Left ventricle myocardium inferior (tissue), 1 donor: ENCODE measurements at places on chromosomes 13 and 19.
A peak's percentile ranks its signal among the peaks of the same experiment; 100 is the strongest.

DNA sequence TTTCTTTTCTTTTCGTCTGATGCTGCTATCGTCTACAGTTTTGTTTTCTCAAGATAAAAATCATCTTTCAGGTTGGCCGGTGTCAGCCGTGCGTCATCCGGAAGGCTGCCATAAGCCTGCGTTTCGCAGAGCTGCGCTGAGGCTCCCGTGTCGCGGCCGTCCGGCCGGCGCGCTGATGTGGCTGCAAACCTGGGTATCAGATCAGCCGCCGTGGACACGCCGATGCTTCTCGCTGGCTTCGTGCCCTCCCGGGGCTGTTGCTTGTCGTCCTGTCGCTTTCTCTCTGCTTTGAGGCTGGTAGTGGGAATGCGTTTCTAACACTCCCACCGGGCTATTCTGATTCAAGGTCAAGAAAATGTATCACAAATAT is 45.9 kb upstream of the TFDP1 start:
- H3K4me3 ChIP-seq, result no peak overlapping the region
- H3K36me3 ChIP-seq, result peaks cover 31% of the 10 kb centered on the region
- H3K4me1 ChIP-seq, result peaks cover 3% of the 10 kb centered on the region
- no peaks in the 10 kb centered on the region for H3K27me3 ChIP-seq
- no peak overlapping the region for H3K27ac ChIP-seq

DNA sequence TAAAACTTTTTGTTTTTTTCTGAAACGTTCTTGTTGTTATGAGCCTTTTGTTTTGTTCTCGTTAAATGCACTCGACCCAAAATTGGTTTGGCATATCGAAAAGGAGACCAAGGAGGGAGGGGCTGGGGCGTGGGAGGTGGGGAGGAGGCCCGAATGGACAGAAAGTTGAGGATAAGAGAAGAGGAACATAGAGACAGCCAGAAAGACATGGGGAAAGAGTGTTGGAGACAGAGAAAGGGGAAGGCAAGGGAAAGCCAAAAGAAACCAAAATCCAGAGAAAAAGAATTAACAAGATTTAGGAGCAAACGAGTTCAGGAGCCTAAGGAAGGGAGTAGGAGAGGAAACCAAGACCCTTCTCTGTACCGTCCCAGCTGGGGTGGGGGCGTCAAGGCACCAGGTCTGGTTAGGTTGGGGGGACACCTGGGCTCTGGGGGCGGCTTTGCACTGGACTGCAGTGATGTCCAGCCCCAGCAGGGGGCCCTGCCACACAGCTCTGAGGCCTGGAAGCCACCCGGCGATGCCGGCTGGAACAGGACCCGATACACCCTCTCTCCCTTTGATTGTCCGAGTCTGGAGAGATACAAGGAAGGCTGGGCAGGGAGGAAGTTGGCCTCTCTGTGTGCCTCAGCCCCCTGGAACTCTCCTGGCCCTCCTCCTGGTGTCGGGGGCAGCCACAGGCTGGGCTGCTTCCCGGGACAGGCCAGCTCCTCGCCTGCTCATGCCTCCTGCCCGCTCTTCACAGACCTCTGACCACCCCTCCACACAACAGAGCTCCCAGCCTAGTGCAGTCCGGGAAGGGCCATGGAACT is 11.6 kb upstream of the ASF1B start:
- H3K4me3 ChIP-seq, result peak overlapping the region; percentile 29
- H3K27ac ChIP-seq, result peak overlapping the region; percentile 88
- DNase-seq, result peak; percentile 72
- peaks cover 13% of the 10 kb centered on the region for H3K36me3 ChIP-seq

- H3K27ac ChIP-seq, result no peak within 1 kb of the TSS
- H3K36me3 ChIP-seq, result no peaks in the 10 kb centered on the region
- H3K4me3 ChIP-seq, result peak within 1 kb of the TSS; percentile 42
- peaks cover 78% of the 10 kb centered on the region for H3K27me3 ChIP-seq
These were observed at the start of gene TINCR for GRCh38 chr19:5567360-5567969. Gene TINCR, minus strand, starts transcription at chr19:5567953.

GRCh38 chr13:102190930-102191329 is 210.9 kb downstream of the FGF14 start:
- H3K27ac ChIP-seq, result no peak overlapping the region
- no peaks in the 10 kb centered on the region for H3K36me3 ChIP-seq
- no peaks in the 10 kb centered on the region for H3K4me1 ChIP-seq
- DNase-seq, result no peak
- no peak overlapping the region for H3K4me3 ChIP-seq
- H3K27me3 ChIP-seq, result no peaks in the 10 kb centered on the region

GRCh38 chr13:95552539-95553441 is at the start of gene CLDN10:
Gene CLDN10, plus strand, starts transcription at chr13:95552720. Its CDS starts 34 bp downstream, at chr13:95552754.
- H3K4me1 ChIP-seq, result peaks cover 13% of the 10 kb centered on the region
- peaks cover 94% of the 10 kb centered on the region for H3K27me3 ChIP-seq
- peak within 1 kb of the TSS; percentile 55 for H3K4me3 ChIP-seq
- H3K27ac ChIP-seq, result no peak within 1 kb of the TSS
- DNase-seq, result no peak

DNA sequence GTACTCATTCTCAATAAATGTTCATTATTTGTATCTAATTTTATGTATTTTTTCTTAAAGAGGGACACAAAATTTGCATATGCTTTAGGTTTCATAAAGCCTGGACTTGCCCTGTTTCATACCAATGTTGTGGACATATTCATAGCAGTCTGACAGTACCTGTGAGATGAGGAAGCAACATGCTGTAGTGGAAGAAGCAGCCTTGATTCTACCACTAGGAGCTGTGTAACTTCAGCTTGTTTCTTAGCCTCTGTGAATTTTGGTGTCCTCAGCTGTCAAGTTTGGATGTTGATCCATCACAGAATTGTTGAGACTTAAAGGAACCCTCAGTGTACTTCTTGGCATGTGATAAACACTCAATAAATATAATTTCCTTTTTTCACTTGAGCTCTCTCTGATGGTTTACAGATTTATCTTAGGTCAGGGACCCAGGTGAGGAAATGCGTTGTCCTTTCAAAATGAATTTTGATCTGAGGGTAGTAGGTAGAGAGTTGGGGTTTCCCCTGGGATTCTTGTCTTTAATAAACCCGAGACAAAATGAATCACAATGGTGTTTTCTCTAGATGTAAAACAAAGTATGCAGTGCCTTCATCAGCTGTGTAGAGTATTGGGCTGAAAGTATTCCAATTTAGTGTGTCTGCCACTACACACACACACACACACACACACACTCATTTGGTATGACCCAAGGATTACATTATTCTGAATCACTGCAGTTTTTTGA is 152.1 kb downstream of the KCNRG start:
- H3K4me1 ChIP-seq, result no peaks in the 10 kb centered on the region
- no peaks in the 10 kb centered on the region for H3K36me3 ChIP-seq
- no peaks in the 10 kb centered on the region for H3K27me3 ChIP-seq
- DNase-seq, result no peak
- H3K4me3 ChIP-seq, result no peak overlapping the region
- no peak overlapping the region for H3K27ac ChIP-seq

DNA sequence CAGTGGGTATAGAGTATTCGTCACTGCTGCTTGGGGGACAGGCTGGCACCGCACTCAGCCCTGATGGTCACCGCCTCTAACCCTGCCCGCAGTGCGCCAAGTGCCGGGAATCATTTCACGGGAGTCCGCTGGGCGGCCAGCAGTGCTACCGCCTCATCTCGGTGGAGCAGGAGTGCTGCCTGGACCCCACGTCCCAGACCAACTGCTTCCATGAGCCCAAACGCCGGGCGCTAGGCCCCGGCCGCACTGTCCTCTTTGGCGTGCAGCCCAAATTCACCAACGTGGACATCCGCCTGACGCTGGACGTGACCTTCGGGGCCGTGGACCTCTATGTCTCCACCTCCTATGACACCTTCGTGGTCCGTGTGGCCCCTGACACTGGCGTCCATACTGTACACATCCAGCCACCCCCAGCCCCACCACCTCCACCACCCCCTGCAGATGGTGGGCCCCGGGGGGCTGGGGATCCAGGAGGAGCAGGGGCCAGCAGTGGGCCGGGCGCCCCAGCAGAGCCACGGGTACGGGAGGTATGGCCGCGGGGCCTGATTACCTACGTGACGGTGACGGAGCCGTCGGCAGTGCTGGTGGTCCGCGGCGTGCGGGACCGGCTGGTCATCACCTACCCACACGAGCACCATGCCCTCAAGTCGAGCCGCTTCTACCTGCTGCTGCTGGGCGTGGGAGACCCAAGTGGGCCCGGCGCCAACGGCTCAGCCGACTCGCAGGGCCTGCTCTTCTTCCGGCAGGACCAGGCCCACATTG is 14.5 kb downstream of the CNFN start:
- no peak overlapping the region for H3K4me3 ChIP-seq
- no peak for DNase-seq
- H3K27ac ChIP-seq, result no peak overlapping the region
- no peaks in the 10 kb centered on the region for H3K4me1 ChIP-seq

DNA sequence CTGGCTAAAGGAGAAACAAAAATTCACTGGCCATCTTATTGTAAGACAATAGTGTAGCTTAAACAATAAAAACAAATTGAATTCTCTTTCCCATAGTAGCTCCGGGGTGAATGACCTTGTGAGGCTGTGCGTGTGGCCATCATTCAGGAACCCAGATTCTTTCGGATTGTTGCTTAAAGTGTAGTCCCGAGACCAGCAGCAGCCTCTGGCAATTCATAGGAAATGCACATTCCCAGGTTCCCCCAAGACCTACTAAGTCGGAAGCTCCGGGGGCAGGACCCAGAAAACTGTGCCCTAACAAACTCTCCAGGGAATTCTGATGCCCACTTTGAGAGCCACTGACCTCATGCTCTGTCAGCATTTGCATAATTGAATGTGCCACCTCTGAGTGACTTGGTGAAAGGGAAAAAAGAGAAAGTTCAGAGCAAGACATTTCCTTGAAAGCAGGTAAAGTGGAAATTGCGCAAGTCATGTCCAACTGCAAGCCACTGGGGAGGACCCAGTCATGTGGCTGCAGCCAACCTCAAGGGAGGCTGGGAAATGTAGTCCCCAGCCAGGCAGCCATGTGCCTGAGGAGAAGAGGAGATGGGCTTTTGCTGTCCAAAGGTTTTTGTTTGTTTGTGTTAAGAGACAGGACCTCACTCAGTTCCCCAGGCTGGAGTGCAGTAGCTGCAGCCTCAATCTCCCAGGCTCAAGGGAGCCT is 50.7 kb upstream of the PNMA8B start:
- H3K4me1 ChIP-seq, result peaks cover 4% of the 10 kb centered on the region
- no peaks in the 10 kb centered on the region for H3K36me3 ChIP-seq
- no peak for DNase-seq
- peak overlapping the region; percentile 29 for H3K4me3 ChIP-seq

DNA sequence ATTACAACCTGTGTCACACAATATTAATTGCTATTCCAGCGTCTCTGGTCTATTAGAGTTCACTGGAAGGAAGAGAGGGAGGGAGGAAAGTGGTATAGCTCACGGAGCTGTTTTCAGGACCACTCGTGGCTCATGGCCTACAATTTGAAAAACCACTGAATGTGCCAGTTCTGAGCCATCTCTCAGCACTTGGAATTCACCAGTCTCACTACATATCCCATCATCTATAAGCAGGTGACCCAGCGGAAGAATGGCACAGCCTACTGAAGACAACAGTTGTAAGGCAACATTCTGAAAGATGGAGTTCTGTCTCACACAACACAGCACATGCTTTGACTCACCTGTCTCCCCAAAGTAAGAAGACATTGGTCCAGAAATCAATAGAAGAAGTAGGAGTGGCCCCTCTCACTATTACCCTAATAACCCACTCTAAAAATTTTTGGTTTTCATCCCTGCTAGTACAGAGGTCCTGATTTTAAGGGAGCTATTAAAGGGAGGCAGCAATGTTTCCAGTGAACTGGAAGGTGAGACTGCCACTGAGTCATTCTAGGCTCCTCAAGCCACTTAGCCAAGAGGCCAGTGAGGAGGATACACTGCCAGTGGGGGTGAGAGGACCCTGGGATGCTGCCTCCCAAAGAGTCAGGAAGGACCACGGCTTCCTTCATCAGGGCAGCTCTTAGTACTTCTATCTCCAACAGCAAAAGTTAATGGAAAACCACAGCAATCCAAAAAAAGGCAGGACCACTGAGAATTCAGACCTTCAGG is 50.0 kb upstream of the DOCK9 start:
- H3K27me3 ChIP-seq, result no peaks in the 10 kb centered on the region
- no peak for DNase-seq
- H3K4me1 ChIP-seq, result peaks cover 26% of the 10 kb centered on the region
- no peak overlapping the region for H3K4me3 ChIP-seq
- H3K36me3 ChIP-seq, result no peaks in the 10 kb centered on the region
- no peak overlapping the region for H3K27ac ChIP-seq

DNA sequence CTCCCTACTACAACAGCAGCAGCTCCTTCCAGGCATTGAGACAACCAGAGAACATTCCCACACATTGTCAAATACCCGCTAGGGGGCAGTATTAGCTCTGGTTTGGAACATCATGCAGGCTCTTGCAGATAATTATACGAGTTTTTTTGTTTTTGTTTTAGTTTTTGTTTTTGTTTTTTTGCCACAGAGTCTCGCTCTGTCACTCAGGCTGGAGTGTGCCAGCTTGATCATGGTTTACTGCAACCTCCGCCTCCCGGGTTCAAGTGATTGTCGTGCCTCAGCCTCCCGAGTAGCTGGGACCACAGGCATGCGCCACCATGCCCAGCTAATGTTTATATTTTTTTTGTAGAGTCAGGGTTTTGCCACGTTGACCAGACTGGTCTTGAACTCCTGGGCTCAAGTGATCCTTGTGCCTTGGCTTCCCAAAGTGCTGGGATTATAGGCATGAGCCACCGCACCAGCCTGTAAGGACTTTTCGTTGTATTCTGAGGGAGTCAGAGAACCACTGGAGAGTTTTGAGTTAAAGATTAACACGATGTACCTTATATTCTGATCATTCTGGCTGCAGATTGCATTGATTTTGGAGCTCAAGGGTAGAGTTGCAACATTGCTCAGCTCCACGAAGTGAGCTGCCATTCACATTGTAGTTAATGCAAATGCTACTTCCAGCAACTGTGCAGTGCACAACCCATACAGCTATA is 41.7 kb upstream of the CEACAM20 start:
- no peak overlapping the region for H3K4me3 ChIP-seq
- H3K36me3 ChIP-seq, result no peaks in the 10 kb centered on the region
- no peak for DNase-seq
- peaks cover 37% of the 10 kb centered on the region for H3K27me3 ChIP-seq

DNA sequence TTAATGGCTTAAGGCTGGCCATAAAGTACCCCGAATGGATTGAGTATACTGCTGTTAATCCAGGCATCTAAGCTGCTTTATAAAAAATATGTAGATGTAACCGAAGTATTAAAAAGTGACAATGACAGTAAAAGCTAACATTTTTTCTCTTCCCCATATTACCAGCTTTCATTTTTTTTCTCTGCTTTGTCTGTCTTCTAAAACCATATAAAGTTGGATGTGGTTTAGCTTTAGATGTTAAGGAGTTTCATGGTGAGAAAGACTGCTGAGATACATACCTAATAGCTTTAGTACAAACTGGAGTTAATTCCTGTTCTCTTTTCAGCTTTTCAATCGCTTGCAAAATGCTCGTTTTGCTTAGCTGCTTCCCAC is 838 bp downstream of the AKAP11 start:
- H3K36me3 ChIP-seq, result no peaks in the 10 kb centered on the region
- H3K27me3 ChIP-seq, result no peaks in the 10 kb centered on the region
- peak overlapping the region; percentile 91 for H3K27ac ChIP-seq
- no peak for DNase-seq
- peaks cover 31% of the 10 kb centered on the region for H3K4me1 ChIP-seq
